Activated CD8-positive, alpha-beta T cell treated with anti-CD3 and anti-CD28 coated beads, Interleukin-2, amount 10 ng/mL, durations not matched to agents 7 days and 5 days (primary cell): ENCODE measurements at places on chromosomes 2 and 18.

GRCh38 chr2:135246711-135247270 lies 194.7 kb downstream of the RAB3GAP1 start:
- H3K36me3 ChIP-seq = peaks cover 18% of the 10 kb centered on the region
- no peaks in the 10 kb centered on the region for H3K27me3 ChIP-seq
- peaks cover 26% of the 10 kb centered on the region for H3K4me1 ChIP-seq
- H3K27ac ChIP-seq = no peak overlapping the region
- no peak overlapping the region for H3K4me3 ChIP-seq

DNA sequence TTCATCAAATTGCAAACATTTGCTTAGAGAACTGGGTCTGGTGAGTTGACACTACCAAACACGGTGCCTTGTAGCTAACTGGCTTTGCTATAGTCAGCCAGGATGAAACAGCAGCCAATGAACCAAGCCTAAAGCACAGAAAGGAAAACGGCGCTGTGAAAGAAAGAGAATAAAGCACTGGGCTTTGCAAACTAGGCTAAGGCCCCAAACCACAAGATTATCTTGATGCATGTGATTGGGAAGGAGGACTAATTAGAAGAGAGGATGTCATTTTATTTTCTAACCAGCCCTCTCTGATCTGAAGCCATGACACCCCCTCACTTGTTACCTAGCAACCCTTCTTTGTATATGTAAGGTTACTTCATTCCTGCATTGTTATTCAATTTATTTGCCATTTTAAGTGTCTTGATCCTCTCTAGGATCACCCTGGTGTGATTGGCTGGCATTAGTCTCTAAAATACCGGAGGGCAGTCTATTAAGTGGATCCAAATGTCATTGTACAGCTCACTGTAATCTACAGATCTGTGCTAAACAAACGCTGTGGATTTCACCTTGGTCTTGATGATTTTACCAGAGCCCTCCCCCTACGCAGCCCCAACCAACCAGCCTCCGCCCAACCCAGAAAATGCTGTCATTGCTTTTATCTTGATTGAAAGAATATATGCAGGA lies 395.4 kb upstream of the ACVR2A start:
- peaks cover 7% of the 10 kb centered on the region for H3K27me3 ChIP-seq
- no peaks in the 10 kb centered on the region for H3K36me3 ChIP-seq
- no peaks in the 10 kb centered on the region for H3K4me1 ChIP-seq
- peak overlapping the region; percentile 13 for H3K27ac ChIP-seq
- H3K4me3 ChIP-seq = no peak overlapping the region

DNA sequence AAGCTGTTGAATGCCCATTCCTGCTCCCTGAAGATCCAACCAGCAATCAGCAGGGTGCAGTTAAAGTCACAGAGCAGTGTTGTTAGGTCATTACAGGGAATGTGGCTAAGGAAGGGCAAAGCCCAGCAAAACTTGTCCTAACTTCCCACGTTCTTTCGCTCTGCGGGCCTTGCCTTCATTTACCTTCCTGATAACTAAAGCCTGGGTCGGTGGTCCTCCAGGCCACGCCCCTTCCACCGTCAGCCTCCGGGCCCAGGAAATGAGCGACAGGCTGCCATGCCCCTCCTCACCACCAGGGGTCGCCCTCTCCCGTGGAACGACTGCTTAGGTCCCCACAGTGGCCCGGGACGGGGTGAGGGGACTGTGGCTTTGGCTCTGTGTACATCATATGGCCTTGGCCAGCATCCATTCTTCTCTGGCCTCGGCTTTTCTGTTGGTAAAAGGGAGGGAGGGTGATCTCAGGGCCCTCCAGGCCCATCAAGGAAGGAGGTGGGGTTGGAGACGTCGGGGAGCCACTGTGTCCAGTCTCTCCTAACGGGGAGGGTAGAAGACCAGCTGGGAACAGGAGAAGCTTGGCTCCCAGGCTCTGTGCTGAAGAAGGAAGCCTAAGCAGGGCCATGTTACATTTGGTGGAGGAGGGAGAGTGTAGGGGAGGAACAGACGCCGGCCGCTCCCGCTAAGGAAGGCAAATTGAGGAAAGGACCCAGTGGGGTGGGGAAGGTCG lies 2.2 kb downstream of the SH2D6 start:
- peak overlapping the region; percentile 89 for H3K27ac ChIP-seq
- H3K36me3 ChIP-seq = no peaks in the 10 kb centered on the region
- peaks cover 42% of the 10 kb centered on the region for H3K4me1 ChIP-seq
- peak; percentile 92 for DNase-seq
- H3K4me3 ChIP-seq = peak overlapping the region; percentile 69

DNA sequence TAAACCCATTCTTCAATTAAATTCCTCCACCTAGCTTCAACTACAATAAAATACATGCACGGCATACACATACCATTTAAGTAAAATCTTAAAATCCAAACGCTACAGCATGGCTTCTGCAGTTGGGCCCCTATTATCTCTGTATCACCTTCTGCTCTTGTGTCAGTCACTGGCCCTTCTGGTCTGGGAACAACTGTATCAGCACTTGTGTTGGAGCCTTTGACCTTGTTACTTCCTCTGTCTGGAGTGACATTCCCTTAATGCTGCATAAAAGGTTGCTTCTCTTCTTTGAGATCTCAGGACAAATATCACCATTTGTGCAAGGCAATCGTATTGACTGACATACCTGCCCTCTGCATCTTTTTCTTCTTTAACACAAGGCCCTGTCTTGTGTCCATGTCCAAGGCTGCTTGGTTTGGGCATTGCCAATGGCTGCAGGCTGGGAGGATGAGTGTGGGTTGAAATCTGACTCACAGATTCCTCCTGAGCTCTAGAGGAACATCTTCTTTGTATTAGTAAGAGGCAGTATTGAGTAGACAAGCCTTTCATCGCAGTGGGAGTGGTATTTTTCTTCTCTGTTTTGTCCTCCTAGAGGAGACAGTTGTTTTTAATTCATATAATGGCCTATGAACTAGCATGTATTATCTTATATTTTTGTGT lies 267.8 kb upstream of the TRIB2 start:
- peaks cover 22% of the 10 kb centered on the region for H3K4me1 ChIP-seq
- H3K27ac ChIP-seq = no peak overlapping the region
- H3K27me3 ChIP-seq = no peaks in the 10 kb centered on the region
- DNase-seq = no peak

DNA sequence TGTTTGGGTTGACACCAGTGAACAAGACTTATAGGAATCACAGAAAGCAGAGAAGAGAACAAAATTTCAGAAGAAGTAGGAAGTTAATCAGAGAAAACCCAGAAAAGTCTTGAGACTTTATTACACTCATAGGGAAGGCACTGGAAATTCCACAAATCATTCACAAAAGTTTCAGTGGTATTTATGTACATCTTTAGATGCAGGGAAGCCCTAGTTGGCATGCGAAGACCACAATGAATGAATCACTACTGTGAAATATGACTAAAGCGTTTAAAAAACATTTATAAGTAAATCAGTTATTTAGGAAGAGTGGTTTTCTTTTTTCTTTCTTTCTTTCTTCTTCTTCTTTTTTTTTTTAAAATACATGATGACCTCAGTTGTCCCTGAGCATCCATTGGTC lies 105.1 kb downstream of the NUP35 start:
- H3K4me3 ChIP-seq = no peak overlapping the region
- H3K27ac ChIP-seq = no peak overlapping the region
- no peak for DNase-seq

DNA sequence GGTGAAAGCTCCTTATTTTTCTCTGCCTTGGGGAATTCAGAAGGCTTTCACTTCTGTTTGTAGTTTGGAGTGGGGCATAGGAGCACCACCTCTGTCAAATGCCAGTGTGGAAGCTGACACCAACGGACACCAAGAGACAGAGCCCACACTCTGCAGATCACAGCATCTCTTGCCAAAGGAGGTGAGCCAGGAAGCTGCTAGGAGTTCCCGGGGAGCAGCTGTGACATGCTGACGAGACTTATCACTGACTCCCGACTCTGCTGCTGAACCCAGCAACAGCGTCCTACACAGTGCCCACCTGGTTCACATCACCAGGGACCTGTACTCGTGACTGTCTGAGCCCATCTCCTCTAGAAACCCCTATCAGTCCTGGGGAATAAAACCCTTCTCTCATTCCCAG lies 8.1 kb downstream of the TEX51 start:
- peaks cover 6% of the 10 kb centered on the region for H3K27me3 ChIP-seq
- H3K36me3 ChIP-seq = no peaks in the 10 kb centered on the region
- no peak for DNase-seq
- no peak overlapping the region for H3K4me3 ChIP-seq
- no peak overlapping the region for H3K27ac ChIP-seq

GRCh38 chr2:151476287-151476686 lies 66.6 kb downstream of the RIF1 start:
- peaks cover 78% of the 10 kb centered on the region for H3K36me3 ChIP-seq
- H3K4me1 ChIP-seq = peaks cover 14% of the 10 kb centered on the region
- DNase-seq = no peak
- no peak overlapping the region for H3K4me3 ChIP-seq
- no peak overlapping the region for H3K27ac ChIP-seq
- no peaks in the 10 kb centered on the region for H3K27me3 ChIP-seq

GRCh38 chr2:179132076-179132475 lies 82.1 kb upstream of the CCDC141 start:
- H3K4me3 ChIP-seq = no peak overlapping the region
- no peaks in the 10 kb centered on the region for H3K36me3 ChIP-seq
- H3K27me3 ChIP-seq = no peaks in the 10 kb centered on the region

- no peak overlapping the region for H3K27ac ChIP-seq
- no peak overlapping the region for H3K4me3 ChIP-seq
- no peak for DNase-seq
- no peaks in the 10 kb centered on the region for H3K36me3 ChIP-seq
- no peaks in the 10 kb centered on the region for H3K4me1 ChIP-seq
Observed at GRCh38 chr18:45034179-45034578, 353.5 kb downstream of the SETBP1 start.

DNA sequence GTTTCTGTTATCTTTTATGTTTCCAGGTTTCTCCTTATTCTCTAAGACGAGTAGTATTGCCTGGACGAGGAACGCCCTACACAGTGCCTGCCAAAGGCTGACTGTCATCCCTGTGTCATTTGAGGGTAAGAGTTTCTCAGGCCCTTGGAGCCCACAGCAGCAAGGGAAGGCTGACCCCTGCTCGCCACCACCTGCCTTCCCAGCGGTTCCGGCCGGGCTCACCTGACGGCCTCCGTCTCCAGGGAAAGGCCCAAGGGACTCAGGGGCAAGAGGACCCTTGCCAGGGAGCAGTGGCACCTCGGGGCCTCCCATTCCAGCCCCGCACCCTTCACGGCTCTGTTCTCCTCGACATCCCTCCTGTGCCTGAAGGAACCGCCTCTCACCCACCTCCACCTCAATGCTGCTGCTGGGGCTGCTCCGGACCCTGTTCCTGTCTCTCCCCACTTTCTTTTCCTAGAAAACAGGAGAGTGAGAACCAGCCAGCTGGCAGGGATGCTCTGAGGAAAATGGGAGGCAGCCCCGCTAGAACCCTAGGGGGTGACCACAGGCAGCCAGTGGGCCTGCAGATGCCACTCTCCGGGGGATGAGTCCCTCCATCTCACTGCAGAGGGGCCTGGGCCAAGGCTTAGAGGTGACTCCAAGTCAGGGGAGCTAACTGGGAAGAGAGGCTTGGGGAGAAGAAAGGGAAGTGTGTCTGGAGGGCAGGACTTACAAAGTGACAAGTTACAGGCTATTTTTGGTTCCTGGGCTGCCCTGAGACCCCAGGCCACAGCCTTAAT lies 1.9 kb downstream of the LIMS2 start:
- H3K4me3 ChIP-seq = no peak overlapping the region
- peaks cover 2% of the 10 kb centered on the region for H3K36me3 ChIP-seq
- peaks cover 4% of the 10 kb centered on the region for H3K4me1 ChIP-seq
- H3K27me3 ChIP-seq = peaks cover 70% of the 10 kb centered on the region
- no peak overlapping the region for H3K27ac ChIP-seq

GRCh38 chr18:463827-464541 lies 36.5 kb downstream of the COLEC12 start:
- no peaks in the 10 kb centered on the region for H3K4me1 ChIP-seq
- no peaks in the 10 kb centered on the region for H3K36me3 ChIP-seq

DNA sequence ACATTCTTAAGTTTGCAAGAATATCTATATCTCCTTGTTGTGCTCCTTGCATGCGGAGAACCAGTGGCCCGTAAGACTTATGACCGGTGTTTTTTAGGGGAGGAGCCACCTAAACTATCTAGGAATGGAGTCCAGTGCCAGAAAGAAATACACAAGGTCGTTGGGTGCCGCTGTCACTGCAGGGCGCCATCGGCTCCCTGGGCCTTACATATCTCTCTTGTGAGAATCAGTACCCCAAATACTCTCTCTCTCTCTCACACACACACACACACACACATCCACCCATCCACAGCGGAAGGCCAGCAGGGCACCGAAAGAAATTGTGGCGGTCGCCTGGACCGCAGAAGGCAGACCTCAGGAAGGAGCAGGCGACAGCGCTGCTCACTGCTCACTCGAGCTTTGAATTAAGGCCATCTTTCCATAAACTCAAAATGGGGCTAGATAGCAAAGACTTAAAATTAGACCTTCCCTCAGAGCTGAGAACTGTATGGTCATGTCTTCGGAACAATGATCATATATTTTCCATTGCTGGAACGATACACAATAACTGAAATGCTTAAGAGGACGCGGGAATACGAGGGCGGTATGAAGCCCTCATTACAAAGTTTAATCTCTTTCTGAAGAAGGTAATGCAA lies 10.4 kb downstream of the NR4A2 start:
- DNase-seq = no peak
- H3K4me3 ChIP-seq = peak overlapping the region; percentile 37
- peaks cover 8% of the 10 kb centered on the region for H3K36me3 ChIP-seq
- peak overlapping the region; percentile 28 for H3K27ac ChIP-seq
- H3K4me1 ChIP-seq = peaks cover 37% of the 10 kb centered on the region

DNA sequence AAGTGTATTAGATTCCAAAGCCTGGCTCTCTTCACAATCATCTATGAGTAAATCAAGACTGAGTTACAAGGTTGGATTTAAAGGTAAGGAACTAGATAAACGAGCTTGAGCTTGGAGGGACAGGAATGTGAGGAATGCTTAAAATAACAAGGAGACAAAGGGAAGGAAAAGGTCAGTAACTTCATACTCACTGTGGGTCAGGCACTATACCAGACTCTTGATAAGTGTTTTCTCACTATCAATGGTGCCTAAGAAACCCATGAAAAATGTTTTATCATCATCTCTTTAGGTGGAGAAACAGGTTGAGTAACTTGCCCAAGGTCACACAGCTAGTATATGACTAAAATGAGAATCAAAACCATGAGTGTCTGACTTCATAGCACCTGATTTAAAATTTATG lies 212.1 kb downstream of the CDH2 start:
- H3K27ac ChIP-seq = no peak overlapping the region
- no peaks in the 10 kb centered on the region for H3K27me3 ChIP-seq
- DNase-seq = no peak
- no peaks in the 10 kb centered on the region for H3K36me3 ChIP-seq
- no peak overlapping the region for H3K4me3 ChIP-seq

- DNase-seq = no peak
- H3K4me3 ChIP-seq = no peak overlapping the region
- H3K36me3 ChIP-seq = no peaks in the 10 kb centered on the region
- H3K4me1 ChIP-seq = no peaks in the 10 kb centered on the region
- H3K27me3 ChIP-seq = peaks cover 26% of the 10 kb centered on the region
Observed at GRCh38 chr18:63508596-63508995, 31.8 kb downstream of the SERPINB5 start.
